Astrocyte of the hippocampus (primary cell): ENCODE measurements at places on chromosomes 1 and 21.

DNA sequence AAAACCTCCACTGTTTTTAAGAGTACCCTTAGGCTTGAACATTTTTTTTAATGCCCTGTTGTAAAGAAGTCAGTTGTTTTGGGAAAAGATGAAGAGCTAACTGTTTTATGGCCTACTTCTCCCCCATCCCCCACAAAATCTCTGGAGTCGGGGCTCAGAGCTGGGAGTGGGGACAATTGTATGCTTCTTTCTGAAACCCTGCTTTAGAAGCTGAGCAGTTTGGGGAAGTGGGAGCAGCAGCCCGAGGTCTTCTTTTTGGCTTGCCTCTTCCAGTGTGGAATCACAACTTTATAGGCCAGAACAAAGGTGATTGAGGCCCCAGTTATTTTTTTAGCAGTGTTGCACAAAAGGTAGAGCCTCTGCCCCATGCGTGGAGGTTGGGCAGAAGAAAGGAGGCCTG, 25.2 kb downstream of the PPP2R5A start:
- DNase-seq = no peak

DNA sequence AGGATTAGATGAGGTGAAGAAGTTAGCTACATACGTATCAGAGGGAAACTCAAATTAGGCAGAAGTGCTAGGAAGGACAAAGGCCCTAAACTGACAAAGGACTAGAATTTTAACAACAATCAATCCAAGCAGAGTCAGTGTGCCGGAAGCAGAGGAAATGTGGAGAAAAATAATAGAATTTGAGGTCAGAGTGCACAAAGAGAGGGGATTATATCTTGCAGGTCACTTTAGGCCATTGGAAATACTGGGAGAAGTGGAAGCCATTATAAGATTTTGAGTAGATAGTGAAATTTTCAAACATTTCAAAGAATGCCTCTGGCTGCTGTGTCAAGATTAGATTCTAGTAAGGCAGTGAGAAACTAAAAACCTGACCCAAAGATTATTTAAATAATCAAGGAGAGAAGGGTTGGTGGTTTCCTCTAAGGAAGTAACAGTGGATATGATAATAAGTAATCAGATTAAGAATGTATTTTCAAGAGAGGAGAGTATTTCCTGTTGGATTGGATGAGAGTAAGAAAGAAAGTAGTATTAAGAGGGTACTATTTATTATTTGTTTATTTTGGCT, 889.2 kb upstream of the NCAM2 start:
- DNase-seq = no peak

DNA sequence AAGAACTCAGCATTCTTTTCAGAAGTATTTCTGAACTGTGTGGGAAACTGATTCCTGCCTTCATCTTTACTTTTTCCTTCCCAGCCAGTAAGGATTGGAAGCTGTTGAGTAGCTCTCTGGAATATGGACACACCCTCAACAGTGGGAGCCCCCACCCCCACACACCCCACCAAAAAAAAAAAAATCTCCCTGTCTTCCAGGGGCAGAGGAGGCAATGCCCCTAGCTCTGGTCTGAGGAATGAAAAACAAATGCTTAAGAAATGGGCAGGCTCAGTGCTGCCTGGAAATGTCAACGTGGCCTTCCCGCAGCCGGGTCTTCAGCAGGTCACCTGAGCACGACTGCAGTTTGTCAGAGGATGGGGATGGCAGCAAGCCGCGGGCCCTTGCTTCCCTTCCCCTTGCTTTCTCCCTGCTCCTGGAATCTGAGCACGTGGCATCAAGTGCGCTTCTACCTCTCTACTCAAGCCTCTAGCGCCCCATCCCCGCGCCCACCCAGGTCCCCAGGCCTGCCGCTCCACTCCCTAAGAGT, 479 bp downstream of the RGS16 start:
- no peak for DNase-seq

- DNase-seq = no peak
Measured at GRCh38 chr1:205186191-205186590, 25.3 kb downstream of the DSTYK start.

DNA sequence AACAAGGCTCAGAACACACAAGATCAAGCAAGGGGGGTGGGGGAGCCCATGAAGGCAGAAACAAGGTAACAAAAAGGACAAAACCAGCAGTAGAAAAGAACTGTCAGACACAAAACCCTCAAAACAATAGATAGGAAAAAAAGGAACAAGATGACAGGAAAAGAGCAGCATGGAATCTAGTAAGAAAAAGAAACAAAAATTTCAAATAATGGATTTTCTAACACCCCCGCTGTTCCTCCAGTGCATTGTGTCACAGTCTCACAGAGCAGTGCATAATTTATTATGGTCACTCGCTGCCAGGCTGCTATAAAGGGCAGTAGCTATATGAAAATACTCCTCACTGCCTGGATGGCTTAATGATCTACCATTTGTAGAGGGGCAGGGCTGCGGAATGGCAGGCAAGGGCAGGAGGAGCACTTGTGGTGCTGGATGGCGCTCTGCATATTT, 567.9 kb downstream of the DPYD start:
- no peak for DNase-seq

- no peak for DNase-seq
Measured at GRCh38 chr1:7992885-7993284, 31.4 kb downstream of the PARK7 start.

- DNase-seq = no peak
Measured at GRCh38 chr1:236457775-236458174, 63.7 kb downstream of the EDARADD start.

DNA sequence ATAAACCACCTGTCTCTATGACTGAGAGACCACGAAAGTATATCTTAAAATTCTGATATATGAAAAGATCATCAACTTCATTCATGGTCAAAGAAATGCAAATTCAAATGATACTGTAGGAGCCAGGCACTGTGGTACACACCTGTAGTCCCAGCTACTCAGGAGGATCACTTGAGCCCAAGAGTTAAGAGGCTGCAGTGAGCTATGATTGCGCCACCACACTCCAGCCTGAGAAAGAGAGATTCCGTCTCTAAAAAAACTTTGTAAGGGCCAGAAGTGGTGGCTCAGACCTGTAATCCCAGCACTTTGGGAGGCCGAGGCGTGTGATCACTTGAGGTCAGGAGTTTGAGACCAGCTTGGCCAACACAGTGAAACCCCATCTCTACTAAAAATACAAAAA, 17.0 kb downstream of the RERE start:
- DNase-seq = no peak

DNA sequence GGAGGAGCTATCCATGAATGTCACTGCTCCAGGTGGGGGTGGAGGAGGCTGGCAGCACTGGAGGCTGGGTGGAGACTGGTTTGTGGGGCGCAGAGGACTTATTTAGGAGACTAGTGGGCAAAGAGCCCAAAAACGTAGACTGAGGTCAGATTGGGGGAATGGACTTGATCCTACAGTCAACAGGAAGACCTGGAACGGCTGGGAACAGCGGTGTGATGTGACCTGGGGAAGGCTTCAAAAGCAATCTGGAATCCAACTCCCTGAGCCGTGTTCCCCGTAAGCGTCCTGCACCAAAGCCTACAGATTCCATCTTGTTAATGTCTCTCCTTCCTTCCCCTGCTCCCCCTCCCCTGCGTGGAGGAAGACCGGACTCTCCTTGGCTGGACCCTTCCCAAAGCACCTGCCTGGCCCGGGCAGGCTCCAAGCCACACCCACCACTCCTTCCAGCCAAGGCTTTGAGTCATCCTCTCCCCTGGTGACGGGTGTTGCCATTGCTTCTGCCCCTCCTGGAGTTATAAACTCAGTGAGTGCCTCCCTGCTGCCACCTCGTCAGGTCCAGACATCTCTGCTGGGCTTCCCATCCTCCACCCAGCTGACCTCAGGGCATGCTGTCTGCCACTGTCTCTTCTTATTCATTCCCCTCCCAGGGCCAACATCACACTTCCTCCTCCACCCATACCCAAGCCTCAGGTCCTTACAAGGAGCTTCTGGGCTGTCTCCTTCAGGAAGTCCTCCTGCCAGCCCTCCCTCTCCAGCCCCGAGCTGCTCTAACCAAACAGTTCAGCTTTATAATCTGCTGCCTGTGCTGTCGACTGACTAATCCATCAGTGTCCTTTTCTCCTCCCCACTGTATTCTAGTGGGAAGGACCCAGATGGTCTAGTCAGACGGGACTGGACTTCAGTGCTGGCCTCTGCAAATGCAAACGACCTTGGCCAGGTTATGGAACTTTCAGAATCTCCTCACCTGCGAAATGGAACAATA, 1.6 kb upstream of the CLSTN1 start:
- peak; percentile 82 for DNase-seq

GRCh38 chr21:28922368-28922767, 70.3 kb downstream of the LTN1 start:
- no peak for DNase-seq

- DNase-seq = peak; percentile 18
Measured at GRCh38 chr1:83676106-83676505, 322.8 kb downstream of the TTLL7 start.

- peak; percentile 55 for DNase-seq
Measured at GRCh38 chr1:224502459-224503160, 68.0 kb upstream of the WDR26 start.

DNA sequence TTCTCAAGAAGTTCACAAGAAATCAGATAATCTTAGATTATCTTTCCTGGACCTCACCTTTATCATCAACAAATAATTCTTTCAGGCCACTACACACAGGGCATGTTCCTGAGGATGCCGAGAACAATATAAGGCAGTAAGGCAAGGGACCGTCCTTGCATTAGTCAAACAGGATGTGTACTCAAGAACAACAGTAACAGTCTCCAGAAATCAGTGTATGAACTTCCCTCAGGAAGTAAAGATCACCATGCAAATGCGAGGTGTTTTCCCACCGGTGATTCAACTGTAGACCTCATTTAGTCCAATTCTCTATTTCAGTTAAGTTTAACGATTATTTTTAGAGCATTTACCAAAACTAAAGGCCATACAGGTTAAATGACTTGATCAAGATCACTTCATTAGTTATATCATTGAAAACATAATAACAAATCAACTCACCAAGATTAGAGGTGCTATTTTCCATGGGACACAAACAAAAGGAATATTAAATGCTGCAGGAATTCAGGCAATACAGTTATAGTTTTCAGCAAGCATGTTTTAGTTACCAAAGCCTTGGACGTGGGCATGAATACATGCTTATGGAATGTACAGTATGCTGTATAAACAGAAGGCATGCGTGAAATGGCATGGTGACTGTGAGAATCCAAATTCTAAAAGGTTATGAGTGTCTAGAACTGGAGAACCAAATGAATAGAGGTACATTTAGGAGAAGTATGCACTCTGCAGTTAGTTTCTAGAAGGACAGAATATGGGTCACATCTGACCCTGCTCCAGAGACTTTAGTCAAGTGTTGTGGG, 145.2 kb downstream of the TNR start:
- DNase-seq = peak; percentile 27

DNA sequence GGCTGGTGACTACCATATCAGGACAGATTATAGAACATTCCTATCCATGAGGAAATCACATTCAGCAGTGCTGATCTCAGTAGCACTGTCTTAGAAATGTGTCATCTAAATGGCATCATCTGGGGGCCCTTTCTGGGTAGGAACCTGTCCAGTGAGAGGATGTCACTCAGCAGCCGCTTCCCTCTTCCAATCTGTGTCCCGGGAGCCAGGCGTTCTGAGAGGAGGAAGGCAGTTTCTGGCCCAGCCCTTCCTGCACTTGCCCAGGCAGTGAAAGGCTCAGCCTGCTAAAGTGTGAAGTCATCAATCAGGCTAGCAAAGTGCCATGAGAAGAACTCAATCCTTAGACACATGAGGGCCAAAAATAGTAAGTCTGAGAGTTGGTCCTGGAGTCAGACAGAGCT, 25.6 kb downstream of the RAB4A start:
- peak; percentile 51 for DNase-seq

- peak; percentile 24 for DNase-seq
Measured at GRCh38 chr1:229117664-229118300, 153.1 kb upstream of the RAB4A start.

- no peak for DNase-seq
Measured at GRCh38 chr1:84141182-84142003, 2.7 kb upstream of the PRKACB start.

GRCh38 chr1:115813727-115814126, 27.2 kb downstream of the NHLH2 start:
- DNase-seq = no peak

DNA sequence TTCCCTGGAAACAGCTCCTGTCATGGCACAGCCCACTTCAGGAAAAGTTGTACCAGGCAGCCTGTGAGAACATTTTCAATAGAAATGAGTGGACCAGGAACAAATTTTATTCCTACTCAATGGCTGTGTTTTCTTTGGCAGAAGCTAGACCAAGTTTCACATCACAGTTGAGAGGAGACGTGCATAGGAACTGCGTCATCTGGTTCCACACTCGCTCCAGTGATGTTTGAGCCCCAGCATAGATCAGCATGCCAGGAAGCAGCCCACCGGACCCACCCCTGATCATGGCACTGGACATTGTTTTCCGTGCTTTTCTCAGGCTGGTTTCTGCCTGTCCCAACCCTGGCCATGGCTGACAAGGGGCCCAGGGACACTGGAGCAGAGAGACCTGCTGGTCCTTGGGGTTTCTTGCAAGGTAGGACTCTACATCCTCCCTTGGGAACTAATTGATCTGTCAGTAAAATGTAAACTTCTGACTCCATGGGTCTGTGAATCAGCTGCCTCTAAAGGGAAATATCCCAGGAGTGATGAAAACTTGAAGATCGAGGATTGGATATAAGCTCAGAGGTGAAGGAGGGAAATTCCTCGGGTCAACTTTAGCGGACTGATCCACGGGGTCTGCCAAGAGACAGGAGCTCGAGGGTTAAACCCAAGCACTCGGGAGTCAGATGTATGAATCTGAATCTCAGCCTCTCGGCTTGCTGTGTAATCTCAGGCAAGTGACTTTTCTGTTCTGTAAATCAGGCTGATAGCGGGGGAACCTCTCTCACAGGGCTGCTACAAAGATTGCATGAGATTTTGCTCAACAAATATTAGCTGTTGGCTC, 35.7 kb downstream of the NEK2 start:
- DNase-seq = peak; percentile 93

DNA sequence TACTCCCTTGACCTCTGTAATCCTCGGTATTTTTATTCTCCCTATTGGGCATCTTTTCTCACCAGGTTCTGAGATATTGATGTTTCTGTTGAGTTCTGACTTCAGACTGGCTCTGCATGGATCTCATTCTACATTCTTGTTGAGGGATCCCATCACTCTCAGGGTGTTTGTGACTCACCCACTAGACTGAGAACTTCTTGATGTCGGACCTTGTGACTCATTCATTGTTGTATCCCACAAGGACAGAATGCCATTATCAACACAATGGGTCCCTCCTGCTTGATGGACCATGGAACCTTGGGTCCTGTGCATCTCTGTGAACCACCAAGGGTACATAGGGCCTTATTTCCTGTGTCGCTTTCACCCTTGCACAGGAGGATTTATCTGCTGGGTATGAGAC, 174.1 kb downstream of the PBX1 start:
- DNase-seq = peak; percentile 75

GRCh38 chr1:205636732-205637131, 4.9 kb upstream of the ELK4 start:
- peak; percentile 20 for DNase-seq

GRCh38 chr1:77565321-77565720, 117.1 kb downstream of the ZZZ3 start:
- no peak for DNase-seq

DNA sequence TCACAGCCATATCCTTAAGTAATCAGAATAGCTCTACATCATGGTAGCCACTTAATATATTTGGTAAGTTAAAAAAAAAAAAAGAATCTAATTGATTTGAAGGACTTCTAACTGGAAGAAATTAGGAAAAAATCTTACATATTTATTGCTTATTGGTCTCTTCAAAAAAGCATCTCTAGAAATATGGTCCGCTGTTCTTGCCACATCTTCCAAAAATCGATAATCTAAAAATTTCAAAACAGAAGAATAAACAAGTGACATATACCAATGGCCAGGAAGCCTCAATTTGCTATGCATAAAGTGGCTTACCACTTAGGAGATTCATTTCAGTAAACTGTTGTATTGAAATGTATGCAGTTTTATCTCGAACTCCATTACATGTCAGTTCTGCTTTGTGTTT, 2.3 kb downstream of the ZNHIT6 start:
- DNase-seq = no peak
